ENCODE measurements at places on chromosomes 6 and 20. TPM values are rescaled to one million over a fixed set of nuclear protein-coding genes. Genes with fewer than 3 reads are reported as not detected.

UNC5CL gene
- total RNA-seq: 7.4 TPM

FAM162B gene
- total RNA-seq: 0.76 TPM

TNXB gene
- 20.1 TPM for total RNA-seq

PI3 gene
- total RNA-seq: 294 TPM

RBM12 gene
- total RNA-seq: 68.3 TPM

PSMF1 gene
- total RNA-seq: 117 TPM

AGPAT4 gene
- 6.5 TPM for total RNA-seq

RNF114 gene
- total RNA-seq: 81.3 TPM
